CD14-positive monocyte (primary cell): ENCODE measurements at places on chromosomes 12 and 14.

GRCh38 chr12:102504280-102504679 is 23.9 kb upstream of the IGF1 start:
- DNase-seq, result peak; percentile 64

- DNase-seq, result peak; percentile 8
Observed at GRCh38 chr12:48454667-48455066, 17.7 kb upstream of the ANP32D start.

DNA sequence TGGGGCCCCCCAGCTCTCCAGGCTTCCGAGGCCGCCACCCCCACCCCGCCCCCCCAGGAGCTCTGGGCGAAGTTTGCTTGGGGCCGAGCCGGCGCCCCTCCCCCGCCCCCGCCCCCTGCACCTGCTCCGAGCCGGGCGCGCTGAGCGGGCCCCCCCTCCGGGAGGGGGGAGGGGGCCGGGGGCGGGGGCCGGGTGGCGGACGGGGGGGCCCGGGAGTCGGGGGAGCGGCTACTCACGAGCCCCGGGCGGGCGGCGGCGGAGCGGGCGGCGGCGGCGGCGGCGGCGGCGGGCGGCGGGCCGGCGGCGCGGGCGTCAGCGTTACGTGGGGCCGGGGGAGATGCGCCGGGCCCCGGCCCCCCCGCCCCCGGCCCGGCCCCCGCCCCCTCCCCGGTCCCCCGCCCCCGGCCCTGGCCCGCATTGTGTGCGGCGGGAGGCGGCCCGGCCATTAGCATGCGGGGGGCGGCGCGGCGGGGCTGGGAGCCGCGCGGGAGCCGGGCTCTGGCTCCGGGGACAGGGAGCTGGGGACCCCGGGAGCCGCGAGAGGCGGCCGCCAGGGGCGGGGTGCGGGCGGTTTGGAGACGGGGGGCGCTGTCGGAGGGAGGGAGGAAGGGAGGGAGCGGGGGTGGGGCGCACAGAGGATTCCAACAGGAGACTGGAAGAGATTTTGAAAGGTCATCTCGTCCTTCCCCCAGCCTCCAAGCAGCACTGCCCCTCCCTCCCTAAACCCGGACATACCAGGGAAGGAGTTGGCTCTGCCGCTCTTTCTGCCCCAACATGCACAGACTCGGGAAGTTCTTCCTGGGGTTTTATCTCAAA is at the start of gene ZNF219:
Gene ZNF219, minus strand, starts transcription at position 580 of the 816 bp plus-strand sequence. CDS start 5,064 bp downstream, outside the sequence.
- no peak for DNase-seq

- no peak for DNase-seq
Observed at GRCh38 chr14:44798386-44799242, 163.1 kb downstream of the KLHL28 start.

DNA sequence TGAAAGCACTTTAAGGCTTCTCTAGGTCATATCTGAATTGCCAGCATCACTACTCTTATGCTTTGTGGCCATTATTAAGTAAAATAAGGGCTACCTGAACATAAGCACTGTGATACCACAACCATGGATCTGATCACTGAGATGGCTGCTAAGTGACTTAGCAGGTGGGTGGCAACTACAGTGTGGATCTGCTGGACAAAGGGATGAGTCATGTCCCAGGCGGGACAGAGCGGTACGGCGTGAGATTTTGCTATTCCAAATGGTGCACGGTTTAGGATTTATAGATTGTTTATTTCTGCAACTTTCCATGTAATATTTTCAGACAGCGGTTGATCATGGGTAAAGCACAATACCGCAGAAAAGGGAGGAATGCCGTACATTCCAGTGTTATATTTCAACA is 39.4 kb downstream of the MLXIP start:
- no peak for DNase-seq
